ENCODE measurements at places on chromosomes 5 and 9.

GRCh38 chr5:129241755-129242154 lies 147.2 kb downstream of the ISOC1 start:
- DNase-seq, result no peak

DNA sequence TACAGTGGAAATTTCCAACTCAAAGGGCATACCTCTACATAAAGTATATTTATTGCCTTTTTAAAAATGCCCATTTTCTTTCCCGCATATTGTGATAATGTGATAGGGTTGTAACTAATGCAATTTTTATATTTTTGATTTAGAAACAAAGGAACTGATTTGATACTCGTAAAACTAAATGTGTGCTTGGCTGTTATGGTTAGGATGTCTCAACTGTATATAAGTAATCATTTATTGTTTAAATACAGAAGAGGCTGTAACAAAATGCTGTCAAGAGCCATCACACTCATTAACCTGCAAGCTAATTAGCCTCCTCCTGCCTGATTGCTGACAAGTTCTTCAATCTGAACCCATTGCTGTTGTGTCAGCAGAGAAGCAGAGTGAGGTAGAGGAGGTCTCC lies 149.2 kb downstream of the PBX3 start:
- no peak for DNase-seq

GRCh38 chr5:139761057-139761450 lies 34.6 kb upstream of the PSD2 start:
- DNase-seq, result no peak

GRCh38 chr5:89064054-89064453 lies 181.1 kb upstream of the MEF2C start:
- no peak for DNase-seq

DNA sequence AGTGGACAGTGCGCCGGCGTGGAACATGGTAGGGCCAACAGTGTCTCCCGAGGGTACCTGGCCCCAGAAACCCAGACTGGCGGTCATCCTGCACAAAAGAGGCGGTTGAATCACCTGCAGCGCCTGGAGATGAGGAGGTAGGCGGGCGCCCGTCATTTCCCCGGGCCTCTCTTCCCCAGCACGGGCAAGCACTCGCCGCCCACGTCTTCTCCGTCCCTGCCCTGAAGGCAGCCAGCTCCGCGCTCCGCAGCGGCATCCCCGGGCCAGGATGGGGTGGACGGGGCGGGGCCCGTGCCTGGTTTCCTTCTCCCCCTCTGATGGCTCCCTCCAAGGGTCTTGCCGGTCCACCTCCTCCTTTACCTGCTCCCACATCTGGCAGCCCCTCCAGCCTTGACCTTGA lies 27.1 kb upstream of the N4BP3 start:
- DNase-seq, result no peak
